GM13976 (cell line): ENCODE measurements at places on chromosomes 2 and 18.

DNA sequence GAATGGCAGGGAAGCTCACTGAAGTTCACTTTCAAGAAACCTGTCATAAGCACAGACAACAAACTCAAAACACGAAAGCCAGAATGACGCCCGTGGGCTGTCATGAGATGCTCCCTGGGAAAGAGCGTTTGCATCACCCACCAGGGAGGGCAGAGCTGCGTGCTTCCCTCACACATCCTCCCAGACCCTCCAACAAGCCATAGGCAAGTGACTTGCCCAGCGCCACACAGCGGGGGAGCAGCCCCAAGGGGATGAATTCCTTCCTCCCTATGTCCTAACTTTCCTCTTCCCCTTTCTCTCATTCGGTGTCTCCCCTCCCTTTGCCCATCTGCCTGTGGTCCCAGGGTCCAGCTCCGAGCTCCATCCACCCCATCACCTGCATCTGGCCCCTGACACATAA, 10.7 kb downstream of the BIN1 start:
- DNase-seq = no peak

DNA sequence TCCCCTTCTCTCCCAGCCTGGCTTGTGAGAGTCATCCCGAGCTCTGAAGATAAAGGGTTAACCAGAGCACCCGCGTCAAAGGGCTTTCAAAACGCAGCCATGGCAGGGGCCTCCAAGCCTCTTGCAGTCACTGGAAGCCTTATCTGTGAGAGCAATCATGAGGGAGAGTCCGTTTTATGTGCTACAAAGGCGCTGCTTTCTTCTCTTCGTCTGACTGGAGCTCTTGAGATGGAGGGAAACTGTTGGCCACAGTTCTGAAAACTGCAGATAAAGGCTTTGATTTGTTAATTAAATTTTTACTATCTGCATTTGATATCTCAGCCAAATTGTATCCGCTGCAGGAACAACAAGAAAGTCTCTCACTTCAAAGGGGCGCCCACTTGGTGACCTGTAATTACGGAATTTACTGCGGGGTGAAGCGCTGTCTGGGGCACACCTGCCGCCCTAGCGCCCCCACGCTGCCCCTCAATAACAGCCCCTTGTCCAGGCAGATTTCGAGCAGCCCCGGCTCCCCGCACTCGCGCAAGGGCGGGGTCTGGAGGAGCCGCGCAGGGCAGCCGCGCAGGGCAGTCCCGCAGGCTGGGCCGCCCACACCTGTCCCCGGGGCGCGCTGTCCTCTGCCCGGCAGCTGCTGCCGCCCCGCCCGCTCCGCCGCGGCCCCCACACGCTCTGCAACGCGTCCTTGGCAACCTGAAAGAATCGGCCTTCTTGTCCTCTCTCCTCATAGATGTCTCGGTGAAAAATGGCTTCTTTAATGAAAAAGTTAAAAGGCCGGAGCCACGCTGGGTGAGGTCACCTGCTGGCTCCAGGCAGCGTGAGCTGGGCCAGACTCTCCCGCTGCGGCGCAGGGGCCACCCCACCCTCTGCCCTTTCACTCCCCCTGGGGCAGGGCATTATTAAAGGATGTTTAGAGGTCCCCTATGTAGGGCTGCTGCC, 217.9 kb downstream of the VAPA start:
- peak; percentile 34 for DNase-seq

- DNase-seq = no peak
Observed at GRCh38 chr2:25386971-25387875, 45.5 kb upstream of the DNMT3A start.

GRCh38 chr2:72361521-72361920, 213.9 kb upstream of the CYP26B1 start:
- DNase-seq = no peak

DNA sequence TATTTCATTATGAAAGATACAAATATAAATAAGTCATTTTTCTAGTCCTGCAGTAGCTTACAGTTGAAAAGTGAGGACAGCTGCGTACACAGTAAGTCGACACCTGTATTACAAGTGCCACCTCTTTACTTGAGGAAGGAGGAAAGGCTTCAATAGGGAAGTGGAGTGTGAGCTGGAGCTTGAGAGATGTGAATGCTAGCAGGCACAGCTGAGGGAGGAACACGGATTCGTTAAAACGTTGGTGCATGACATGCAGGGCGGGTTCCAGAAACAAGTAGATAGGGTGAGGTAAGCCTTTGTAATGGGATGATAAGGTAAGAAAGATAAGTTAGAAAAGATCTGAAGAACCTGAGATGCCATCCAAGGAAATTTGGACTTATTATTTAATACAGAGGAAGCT, 98.1 kb upstream of the CSRNP3 start:
- no peak for DNase-seq

- DNase-seq = no peak
Observed at GRCh38 chr2:38739524-38739923, 11.6 kb downstream of the SRSF7 start.

- peak; percentile 59 for DNase-seq
Observed at GRCh38 chr2:30422444-30423040, 24.5 kb upstream of the LCLAT1 start.

DNA sequence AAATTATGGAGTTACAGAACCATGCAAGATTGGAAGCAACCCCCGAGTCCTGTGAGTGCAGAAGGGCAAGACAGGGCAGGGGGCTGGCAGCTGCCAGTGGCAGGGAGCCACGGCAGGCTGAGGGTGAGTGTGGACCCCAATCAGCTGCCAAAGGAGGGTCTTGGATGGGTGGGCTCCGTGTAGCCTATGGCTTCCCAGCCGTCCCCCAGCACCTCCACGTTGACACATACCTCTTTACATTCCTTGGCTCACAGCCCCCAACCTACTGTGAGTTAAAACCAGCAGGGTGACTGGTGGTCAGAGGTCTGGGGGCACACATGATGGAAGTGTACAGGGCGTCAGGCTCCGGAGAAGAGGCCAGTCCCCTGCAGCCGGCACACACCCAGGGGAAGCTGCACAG, 60.9 kb upstream of the SALL3 start:
- DNase-seq = no peak

DNA sequence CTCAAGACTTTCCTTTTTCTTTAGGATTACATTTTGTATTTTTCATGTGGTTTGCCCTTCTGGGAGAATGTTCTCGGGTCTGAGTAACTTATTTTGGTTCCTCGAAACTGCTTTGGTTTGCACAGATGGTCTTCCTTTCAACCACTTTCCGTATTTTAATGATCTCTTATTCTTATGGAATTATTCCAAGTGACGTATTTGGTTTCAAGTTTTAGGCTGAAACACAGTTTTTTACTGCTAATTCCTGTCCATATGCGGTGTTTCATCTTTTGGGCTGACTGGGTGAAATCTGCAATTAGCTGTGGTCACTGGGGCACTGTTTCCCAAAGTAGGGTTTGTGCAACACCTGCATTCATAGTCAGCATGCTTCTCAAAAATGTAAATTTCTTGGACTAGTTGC, 122.7 kb downstream of the CAPN13 start:
- no peak for DNase-seq

DNA sequence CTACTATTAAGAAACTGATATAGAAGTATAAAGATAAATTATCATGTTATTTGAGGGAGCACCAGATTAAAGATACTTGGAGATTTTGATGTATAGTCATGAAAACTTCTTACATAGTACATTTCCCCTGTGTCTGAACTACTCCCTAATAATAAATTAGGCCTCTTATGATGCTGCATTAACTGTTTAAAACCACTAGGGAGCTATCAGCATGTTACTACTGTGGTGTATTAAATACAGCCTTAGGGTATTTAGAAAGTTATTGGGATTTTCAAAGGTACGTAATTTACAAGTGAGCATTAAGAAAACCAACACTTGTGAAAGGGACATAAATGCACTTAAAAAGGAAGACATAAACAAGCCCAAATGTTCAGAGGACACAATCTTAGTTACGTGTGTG, 714.0 kb downstream of the EPHA4 start:
- no peak for DNase-seq

DNA sequence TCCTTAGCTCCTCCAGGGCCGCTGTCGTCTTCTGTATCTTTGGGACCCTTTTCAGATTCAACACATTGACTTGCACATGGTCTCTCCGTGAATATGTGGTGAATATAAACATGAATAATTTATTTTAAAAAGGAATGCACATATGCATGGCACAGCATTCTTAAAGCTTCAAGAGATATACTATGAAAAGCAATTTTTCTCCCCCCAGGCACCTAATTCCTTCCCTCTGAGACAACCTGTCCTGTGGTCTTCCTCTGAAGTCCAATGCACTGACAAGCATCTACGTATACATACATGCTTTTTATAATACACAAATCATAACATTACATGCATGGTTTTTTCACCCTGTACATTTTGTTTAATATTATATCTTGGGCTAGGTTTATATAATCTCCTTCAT, 285.1 kb downstream of the MYT1L start:
- no peak for DNase-seq

- DNase-seq = no peak
Observed at GRCh38 chr2:186976329-186976728, 127.4 kb upstream of the ZSWIM2 start.

DNA sequence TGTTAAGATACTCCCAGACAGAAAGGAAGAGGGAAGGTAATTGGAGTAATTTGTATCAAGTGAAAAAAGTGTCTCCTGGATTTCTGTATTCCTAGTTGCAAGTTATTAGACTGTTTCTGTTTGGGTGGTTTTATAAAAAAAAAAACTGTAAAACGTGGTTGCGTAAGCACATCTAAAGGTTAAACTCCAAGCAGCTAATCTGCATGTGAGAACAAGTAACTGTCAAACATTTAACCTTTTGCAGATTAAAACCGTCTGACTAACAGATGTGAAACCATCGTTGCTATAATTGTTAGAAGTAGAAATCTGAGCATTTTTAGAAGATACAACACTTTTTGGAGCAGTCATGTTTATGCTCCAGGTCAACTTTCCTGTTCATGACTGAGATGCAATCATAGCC, 72.3 kb downstream of the AFF3 start:
- DNase-seq = no peak

GRCh38 chr2:120670771-120671480, 64.7 kb upstream of the GLI2 start:
- no peak for DNase-seq

DNA sequence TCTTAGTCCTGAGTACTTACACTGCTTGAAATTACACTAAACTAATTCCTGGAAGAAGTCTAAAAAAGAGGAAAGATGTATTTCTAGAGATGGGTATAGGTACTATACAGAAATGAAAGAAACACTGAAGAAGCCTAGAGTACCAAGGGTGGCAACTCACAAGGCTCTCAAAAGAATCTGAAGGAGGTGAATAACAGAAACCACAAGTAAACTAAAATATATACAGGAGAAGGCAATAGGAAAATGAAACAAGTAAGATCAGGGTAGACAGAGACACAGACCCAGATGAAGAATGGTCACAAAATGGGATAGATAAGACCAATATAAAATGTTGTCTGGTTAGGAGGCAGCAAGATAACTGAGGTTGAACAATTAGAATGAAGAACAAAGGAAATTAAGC, 59.9 kb downstream of the USP37 start:
- DNase-seq = no peak

- peak; percentile 60 for DNase-seq
Observed at GRCh38 chr2:27735263-27735904, 36.1 kb upstream of the MRPL33 start.

GRCh38 chr2:104431701-104432121, 422.2 kb upstream of the POU3F3 start:
- DNase-seq = no peak

DNA sequence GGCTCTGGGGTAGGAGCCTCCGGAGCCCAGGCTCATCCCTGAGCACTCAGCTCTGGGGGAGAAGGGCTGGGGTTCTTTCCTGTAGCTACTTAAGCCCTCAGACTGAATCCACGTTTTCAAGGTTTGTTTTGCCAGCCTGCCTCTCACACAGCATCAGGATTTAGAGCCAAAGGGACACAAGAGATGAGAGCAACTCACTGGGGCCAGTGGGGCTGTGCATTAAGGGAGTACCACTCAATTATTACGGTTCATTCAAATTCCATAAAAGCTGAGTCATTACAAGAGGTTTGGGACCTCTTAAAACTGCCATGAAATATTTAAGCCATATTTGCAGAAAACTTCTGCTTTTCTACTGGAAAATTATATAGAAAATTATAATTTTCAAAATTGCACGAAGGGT, 17.1 kb upstream of the SNED1 start:
- DNase-seq = no peak

GRCh38 chr2:198571393-198571792, 767.0 kb downstream of the PLCL1 start:
- DNase-seq = no peak

DNA sequence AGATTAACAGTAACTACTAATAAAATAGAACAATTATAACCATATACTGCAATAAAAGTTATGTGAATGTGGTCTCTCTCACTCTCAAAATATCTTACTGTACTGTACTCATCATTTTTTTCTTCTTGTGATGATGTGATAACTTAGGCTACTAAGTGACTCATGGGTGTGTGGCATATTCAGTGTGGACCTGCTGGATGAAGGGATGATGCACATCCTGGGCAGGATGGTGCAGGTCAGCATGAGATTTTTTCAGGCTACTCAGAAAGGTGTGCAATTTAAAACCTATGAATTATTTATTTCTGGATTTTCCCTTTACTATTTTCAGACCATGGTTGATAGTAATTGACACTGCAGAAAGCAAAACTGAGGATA, 90.7 kb downstream of the NCKAP5 start:
- DNase-seq = no peak

- no peak for DNase-seq
Observed at GRCh38 chr18:29979881-29980280, 1062.7 kb downstream of the DSC3 start.

GRCh38 chr2:173607606-173608311, 253.1 kb downstream of the CDCA7 start:
- no peak for DNase-seq

DNA sequence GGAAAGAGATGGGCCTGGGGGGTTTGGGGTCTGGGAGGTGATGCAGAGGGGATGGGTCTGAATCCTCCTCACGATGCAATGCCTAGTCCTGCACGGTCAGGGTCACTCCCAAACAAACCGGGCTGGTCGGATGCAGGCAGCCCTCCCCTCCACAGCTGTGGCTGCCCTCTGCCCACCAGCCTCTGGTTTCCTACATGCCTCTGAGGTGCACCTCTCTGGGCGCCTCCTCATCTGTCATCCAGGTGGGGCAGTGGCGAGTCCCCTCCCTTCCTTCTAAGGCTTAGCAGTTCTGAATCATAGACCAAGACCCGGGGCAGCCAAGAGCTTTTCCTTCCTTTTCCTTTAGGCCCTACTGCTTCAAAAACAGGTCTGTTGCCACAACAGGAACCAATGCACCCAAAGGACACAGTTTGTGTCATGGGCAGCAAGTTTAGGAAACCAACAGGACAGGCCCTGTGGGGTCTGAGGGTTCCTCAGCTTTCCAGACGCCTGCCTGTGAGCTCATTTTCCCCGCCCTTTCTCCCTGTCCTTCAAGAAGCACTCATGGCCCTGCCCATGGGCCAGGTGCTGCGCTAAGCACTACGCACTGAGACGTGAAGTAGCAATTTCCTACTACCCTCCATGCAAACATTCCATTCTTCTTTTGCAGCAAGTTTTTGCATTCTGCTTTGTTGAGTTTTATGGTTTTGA, 6.5 kb upstream of the MAL start:
- no peak for DNase-seq

- DNase-seq = peak; percentile 36
Observed at GRCh38 chr2:179751163-179751809, 110.1 kb downstream of the ZNF385B start.
